ENCODE measurements at places on chromosomes 2 and 18.

DNA sequence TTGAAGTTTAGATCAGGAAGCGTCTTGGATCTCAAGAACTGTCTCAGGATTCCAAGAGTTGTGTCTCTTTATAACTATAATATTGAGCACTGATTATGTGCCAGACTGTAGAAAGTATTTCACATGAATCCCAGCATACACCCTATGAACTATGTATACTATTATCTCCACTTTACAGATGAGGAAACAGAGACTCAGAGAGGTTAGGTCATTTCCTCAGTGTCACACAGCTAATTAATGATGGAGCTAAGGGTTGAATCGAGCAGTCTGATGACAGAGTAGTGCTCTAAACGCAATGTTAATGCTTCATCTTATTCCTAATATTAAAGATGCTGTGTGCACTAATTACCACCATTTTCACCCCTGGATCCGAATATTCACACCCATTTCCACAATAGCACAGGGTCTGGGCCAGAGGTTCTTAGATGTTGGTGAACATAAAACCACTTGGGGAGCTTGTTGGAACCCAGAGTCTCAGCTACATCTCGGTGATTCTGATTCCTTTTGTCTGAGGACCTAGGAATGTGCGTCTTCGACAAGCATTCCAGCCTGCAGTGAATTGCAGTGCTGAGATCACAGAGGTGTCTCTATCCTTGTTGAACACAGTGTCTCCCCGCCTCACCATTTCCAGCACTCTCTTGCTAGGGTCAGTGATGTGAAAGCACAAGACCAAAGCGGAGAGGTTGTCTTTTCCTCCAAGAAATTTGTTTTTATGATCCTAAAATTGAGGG, 213.8 kb downstream of the SP3 start:
- no peak for DNase-seq

DNA sequence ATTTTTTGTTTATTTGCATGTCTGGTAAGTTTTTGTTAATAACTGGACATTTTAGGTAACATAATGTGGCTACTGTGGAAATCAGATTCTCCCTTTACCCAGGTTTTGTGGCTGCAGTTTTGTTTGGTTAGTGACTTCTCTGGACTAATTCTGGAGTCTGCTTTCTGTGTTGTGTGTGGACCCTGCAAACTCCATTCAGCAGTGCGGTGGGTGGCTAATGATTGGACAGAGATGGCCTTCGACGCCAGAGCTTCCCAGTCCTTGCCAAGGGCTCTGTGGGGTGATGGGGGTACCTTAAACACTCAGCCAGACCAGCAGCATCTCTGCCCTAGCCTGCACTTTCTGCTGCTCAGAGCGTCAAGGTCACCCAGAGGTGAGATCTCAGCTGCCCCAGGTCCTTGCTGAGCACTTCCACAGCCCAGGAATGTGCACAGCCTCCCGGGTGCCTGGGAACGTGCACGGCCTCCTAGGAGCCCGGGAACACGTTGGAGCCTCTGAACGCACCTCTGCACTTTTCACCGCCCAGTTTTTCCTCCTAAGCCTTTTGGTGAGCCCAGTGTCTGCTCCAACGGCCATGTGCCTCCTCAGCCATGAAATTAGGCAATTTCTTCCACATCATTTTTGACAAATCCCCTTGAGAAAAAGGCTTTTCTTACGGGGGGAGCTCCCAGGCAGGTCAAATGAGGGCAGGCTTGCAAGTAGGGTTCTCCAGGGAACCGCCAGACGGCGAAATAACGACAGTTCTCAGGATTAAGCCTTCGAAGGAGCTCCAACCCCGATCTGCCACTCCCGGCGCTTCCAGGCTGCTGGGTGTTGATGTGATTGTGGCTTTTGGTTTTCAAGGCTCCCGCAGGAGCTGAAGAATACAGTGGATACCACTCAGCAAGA, 35.2 kb upstream of the KLF11 start:
- DNase-seq: no peak

DNA sequence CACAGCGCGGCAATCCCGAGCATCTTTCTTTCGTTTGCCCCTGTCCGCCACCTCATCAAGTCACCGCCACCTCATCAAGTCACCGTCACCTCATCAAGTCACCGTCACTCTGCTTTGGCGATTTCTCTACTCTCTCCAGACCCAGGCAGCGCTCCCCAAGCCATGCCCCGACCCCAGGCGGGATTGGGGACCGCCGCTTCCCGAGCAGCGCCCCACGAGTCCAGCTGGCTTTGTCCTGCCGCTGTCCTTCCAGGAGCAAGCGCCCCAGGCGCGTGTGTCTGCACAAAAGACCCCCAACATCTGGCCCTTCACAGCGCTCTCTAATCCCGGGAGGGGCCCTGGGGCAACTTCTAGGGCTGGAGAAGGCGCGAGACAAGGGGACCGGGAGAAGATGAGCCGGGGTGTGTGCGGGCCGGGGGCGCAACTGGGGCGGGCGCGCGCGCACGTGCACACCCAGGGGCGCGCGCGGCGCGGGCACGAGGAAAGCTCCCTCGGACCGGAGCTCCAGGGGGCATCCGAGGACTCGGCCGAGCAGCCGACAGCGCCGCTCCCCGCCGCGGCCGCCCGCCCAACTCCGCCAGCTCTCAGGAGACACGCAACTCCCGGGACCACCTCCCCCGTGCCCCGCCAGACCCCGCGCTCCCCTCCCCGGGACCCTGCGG, 633 bp upstream of the RNF152 start:
- no peak for DNase-seq

- no peak for DNase-seq
Measured at GRCh38 chr2:159713631-159714246, 1.4 kb downstream of the MARCHF7 start.

DNA sequence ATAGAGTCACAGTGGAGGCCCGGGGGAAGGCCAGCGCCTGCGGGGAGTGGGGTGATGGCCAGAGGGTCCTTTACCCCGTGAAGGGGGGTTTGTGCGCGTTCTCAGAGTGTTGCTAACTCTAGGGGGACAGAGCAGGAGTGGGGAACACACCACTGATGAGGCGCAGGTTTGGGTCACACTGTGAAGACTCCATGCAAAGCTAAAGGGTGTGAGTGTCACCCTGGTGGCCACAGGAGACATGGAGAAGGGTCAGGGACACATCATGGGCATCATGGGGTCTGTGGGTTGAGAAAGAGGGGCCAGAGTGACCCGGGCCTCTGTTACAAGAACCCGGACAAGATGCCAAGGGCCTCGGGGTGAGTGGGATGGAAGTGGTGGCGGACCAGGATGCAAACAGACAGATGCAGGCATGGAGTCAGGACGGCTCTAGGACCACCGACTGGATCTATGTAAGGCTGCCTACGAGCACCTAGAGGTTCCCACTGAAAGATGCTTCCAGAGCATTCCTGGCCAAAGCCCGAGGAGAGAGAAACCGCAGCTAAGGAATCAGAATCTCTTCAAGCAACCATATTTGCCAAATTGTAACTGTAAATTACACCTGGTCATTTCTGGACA, 84.3 kb downstream of the PXDN start:
- no peak for DNase-seq

GRCh38 chr2:11805920-11806319, 59.5 kb downstream of the LPIN1 start:
- no peak for DNase-seq

DNA sequence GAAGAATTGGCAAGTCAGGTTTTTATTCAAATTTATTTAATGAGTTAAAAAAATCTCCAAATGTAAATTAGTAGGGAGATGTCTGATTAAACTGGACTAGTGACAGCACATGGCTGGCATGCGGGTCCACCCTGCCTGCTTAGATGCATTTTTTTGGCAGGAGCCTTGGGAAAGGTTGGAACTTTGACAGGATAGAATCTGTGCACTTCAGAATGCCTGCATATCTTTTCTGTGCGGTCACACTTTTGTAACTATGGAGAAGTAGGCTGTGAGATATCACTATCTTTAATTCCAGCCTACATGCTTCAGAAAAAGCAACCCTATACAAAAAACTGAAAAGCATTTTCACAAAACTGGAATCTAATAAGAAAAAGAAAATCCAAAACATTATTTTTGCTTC, 317.8 kb downstream of the MBD2 start:
- DNase-seq: no peak

GRCh38 chr18:79452190-79452990, 56.7 kb downstream of the NFATC1 start:
- DNase-seq: no peak

- no peak for DNase-seq
Measured at GRCh38 chr2:205705511-205706349, 23.4 kb downstream of the NRP2 start.

GRCh38 chr2:27638037-27638637, 9.3 kb downstream of the GPN1 start:
- no peak for DNase-seq

DNA sequence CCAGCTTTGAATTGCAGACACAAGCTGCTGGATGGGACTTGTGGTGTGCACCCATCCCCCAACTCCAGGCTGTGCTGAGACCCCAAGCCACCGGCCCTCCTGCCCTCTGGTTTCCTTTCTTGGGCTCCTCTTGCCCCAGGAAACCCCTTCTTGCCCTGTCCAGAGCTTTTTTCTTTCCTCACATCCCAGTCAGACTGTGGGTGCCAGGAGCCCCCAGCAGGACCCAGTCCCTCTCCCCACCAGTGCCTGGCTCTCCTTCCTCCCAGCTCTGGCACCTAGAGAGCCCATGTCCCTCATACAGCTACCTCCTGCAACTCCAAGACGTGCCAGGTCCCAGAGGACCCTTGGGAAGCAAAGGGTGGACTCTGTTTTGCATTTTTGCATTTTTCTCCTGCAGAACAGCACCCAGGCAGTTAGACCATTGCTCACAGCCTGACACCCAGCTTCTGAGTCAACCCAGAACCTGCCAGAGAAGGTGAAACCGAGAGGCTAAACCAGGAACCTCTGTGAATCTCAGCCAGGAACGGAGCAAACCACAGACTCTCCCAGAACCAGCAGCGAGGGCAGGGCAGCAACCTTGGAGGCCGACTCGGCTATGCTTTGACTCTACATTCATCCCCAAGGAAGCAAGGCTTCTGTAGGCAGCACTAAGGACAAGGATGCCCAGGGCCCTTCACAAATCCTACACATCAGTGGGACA, 221.1 kb downstream of the ANAPC1 start:
- no peak for DNase-seq

DNA sequence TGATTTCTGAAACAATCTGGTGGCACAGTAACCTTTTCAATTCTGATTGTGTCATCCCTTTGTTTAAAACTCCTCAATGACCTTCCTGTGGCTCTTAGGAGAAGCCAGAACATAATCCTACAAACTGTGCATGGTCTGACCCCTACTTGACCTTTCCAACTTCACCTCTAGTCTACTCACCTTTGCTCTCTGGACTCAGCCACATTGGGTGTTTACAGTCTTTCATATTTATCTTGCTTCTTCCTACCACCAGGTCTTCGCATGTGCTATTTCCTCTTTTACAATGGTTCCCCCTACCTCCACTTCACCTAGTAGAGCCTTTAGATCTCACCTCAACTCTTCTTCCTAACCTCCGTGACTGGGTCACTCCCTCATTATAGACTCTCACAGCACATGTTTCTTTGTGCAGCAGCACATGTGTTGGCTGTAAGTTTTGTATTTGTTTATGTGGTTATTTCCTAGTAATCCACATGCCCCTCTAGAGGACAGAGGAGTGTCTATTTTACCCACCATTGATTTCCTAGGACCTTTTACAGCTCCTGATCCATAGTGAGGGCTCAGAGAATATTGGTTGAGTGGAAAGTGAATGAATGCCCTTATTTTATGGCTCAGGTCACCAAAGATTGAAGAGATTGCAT, 320.8 kb upstream of the MEIS1 start:
- DNase-seq: no peak

DNA sequence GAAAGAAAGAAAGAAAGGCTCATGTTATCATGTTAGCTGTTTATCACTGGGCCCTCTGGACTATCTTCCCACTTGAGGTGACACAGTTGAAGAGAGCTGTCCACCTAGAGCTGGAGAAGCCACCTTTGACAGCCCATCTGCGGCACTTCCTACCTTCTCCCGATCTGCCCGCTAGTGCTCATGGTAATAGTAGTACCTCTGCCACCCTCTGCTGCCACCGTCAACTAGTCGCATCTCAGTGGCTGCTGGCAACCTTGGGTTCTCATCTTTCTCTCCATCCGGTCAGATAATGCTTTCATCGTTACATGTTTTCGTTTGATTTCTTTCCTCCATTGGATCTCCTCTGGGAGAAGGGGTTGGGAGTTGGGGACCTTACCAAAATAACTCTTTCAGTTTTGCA, 63.2 kb upstream of the COPS8 start:
- DNase-seq: no peak

GRCh38 chr2:199989822-199990221, 34.4 kb downstream of the MAIP1 start:
- no peak for DNase-seq

- DNase-seq: no peak
Measured at GRCh38 chr2:20925265-20925889, 102.5 kb upstream of the LDAH start.

DNA sequence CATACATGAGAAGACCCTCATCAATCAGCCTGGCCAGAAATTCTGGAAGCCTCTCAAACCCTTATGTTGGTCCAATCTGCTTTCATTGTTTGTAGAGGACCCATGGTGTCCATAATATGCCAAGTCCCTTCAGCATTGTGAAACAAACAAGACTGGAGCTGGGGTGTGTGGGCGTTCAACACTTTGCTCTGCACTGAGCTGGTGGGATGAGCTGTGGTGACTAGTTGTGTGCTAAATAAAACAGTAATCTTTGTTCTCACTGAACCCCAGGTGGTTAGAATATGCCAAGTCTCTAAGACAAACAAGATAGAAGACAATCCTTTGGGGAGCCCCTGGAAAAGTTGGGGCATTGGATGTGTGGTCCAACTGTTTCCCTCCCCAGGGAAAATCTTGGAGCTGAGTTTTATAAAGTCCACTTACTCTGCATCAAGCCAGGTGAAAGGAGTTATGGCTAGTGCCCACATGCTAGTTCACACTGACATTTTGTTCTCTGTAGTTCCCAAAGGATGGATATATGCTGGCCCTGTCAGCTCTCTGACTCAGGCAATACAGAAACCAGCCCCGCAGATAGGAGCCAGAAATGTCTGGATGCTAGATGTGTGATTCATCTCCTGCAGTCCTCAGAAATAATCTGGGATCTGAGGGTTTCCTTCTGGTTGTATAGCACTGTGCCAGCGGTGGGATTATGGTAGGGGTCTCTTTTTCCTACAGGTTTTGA, 260.2 kb downstream of the TMX3 start:
- DNase-seq: no peak

GRCh38 chr2:144437636-144438035, 82.3 kb downstream of the ZEB2 start:
- DNase-seq: no peak
